Aorta (tissue), 5 donors: ENCODE measurements at places on chromosomes 6 and 20. TPM values are rescaled to one million over a fixed set of nuclear protein-coding genes. Genes with fewer than 3 reads are reported as not detected.

RNF182 gene
- 0.36 TPM for total RNA-seq

FAM217A gene
- total RNA-seq, result not detected

MOG gene
- total RNA-seq, result not detected

GTSF1L gene
- not detected for total RNA-seq

SLC22A16 gene
- total RNA-seq, result 0.55 TPM

FAXC gene
- total RNA-seq, result 3.8 TPM

VNN1 gene
- 4.5 TPM for total RNA-seq

TCF21 gene
- 0.29 TPM for total RNA-seq

ARFGEF3 gene
- 1.6 TPM for total RNA-seq

DEFB132 gene
- not detected for total RNA-seq

DLK2 gene
- not detected for total RNA-seq

EFCAB8 gene
- 0.81 TPM for total RNA-seq

EYA2 gene
- 10.7 TPM for total RNA-seq

ANKEF1 gene
- 1.5 TPM for total RNA-seq

NR2E1 gene
- total RNA-seq, result not detected

GRCh38 chr20:37314099-37314498, 24.6 kb downstream of the MANBAL start:
- peak; percentile 53 for DNase-seq

DNA sequence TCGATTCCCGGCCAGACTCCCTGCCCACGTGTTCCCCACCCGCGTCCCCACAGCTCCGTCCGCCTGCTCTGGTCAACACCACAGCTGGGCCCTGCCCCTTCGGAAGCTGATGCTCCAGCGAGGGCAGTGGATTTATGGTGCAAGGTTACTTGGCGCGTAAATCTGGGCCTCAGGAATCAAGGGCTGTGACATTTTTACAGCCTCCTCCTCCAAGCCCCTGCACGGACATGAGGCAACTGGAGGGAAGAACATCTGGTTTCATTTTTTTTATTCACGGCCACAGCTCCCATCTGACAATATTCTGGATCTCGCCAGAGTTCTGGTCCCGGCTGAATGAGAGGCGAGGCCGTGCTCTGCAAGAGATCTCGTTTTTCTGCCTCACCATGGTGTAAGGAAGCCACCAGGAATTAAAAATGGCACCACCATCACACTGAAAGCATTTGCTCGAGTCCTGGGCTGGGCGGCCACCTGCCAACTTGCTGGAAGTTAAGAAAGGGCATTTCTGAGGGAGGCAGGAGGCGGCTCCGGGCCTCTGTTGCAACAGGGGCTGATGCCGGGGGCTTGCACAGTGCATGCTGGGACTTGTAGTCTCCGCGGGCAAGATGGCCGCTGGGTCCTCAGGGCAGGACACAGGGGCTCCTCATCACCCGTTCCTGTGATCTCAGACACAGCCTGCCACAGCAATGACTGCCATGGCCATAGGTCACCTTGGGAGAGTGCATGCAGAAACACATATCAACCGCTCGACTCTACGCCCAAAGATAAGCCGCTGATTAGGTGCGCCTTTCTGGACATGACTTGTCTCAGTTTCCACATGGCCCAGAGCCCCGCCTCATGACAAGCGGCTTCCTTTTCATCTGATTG, 148.5 kb downstream of the LY86 start:
- DNase-seq, result peak; percentile 81

DNA sequence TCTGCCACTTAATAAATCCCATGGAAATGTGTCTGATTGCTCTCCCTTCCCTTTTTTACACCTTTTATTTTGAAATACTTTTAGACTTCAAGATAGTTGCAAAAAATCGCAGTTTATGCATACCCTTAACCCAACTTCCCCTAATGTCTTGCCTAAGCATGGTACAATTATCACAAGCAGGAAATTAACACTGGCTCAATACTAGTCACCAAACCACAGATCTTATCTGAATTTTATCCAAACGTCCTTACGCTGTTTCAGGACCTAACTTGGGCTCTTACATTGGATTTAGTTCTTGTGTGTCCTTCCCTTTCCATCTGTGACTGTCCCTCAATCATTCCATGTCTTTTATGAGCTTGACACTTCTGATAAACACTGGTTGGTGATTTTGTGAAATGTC, 146.3 kb downstream of the ZNF217 start:
- no peak for DNase-seq

GRCh38 chr6:90159452-90159851, 137.2 kb downstream of the BACH2 start:
- no peak for DNase-seq

DNA sequence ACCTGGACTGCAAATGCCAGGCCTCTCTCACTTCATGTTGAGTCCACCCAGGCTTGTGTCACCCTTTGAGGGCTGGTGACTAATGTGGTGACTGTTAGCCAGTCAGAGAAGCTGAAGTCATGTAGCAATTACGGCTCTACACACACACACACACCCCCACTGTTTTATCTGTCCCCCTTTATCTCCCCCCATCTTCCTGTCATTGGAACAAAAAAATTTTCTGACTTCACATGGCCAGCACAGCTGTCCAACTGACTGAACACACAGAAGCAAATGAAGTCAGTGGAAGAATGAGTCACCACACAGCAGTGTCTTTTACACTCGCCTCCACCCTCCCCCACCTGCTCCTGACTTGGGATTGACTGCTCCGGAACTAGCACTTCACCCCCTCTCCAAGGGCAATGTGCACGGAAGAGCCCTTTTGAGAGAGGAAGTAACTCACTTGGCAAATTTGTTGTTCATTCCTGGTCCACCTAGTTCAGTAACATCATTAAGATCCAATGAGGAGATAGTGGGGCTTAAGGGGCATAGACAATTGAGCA, 198.0 kb downstream of the RNF144B start:
- no peak for DNase-seq

GRCh38 chr6:26561533-26562466, 23.6 kb downstream of the HMGN4 start:
- DNase-seq, result no peak

DNA sequence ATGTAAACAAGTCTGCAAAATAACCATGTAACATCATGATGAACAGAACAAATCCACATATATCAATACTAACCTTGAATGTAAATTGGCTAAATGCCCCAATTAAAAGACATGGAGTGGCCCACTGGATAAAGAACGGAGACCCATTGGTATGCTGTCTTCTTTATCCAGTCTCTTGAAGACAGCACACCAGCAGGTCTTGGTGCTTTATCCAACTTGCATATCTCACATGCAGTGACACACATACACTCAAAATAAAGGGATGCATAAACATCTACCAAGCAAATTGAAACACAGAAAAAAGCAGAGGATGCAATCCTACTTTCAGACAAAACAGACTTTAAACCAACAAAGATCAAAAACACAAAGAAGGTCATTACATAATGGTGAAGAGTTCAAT, 30.3 kb upstream of the EPB41L2 start:
- no peak for DNase-seq

GRCh38 chr6:148987982-148988381, 241.2 kb downstream of the UST start:
- DNase-seq, result no peak

- DNase-seq, result no peak
Measured at GRCh38 chr6:190596-191395, 101.5 kb upstream of the DUSP22 start.

- no peak for DNase-seq
Measured at GRCh38 chr6:167970230-167970629, 27.2 kb upstream of the KIF25 start.

GRCh38 chr6:120137492-120137891, 787.9 kb upstream of the MAN1A1 start:
- no peak for DNase-seq

DNA sequence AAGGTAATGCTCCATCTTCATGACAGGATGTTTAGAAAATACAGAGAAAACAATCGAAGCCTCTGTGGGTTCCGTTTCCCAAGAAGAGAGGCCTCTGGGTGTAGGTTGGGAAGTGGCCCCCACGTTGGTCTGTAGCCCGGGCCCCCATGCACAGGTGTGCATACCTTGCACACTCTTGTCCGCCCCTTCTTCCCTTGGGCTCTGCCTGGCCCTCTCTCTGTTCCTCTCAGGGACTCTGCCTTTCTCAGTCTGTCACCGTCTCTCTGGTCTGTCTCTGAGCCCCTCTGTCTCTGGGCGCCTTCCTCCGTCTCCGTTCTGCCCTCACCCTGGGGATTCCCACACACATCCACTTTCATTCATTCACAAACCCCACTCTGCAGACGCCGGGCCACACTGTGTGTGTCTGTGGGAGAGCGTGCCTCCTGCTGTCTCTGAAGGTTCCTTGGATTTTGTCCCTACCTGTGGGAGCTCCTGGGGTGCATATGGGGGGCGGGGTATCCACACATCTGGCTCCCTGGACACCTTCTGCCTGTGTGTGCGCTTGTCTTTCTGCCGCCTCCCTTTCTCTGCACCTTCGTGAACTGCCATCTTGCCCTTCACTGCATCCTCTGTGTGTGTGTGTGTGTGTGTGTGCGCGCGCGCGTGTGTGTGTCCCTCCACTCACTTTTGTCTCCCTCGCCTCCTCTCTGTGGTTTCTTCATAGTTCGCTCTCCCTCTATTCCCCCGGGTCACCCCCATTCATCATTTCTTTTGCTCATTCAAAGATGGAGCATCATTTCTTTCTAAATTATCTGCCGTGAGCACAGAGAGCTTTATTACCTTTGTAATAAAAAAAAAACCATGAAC, 75.3 kb downstream of the SRC start:
- no peak for DNase-seq

- DNase-seq, result no peak
Measured at GRCh38 chr20:57260934-57261333, 5.5 kb downstream of the BMP7 start.

GRCh38 chr6:132952031-132952867, 137.9 kb downstream of the RPS12 start:
- DNase-seq, result no peak

- no peak for DNase-seq
Measured at GRCh38 chr6:137863091-137863797, 3.8 kb upstream of the TNFAIP3 start.

GRCh38 chr6:6870921-6871320, 236.8 kb upstream of the RREB1 start:
- DNase-seq, result no peak
